GM12864 (cell line): ENCODE measurements at places on chromosomes 6 and 20.

DNA sequence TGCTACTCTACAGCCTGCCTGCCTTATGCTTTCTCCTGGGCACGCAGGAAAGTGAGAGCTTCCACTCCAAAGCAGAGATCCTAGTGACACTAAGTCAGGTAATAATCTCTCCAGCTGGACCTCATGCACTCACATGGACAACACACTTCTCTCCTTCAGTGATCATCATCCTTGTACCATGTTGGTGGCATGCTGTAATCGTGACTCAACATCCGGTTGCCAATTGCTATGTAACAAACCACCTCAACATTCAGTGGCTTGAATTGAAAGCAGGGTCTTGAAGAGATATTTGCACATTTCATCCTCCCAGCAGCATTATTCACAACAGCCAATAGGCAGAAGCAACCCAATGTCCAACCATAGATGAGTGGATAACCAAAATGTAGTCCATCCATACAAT lies 40.3 kb upstream of the PPP1R3G start:
- no peak for DNase-seq

- no peak for DNase-seq
These were observed 297.8 kb downstream of the GJA1 start for GRCh38 chr6:121733234-121733633.

GRCh38 chr6:110128418-110128817 lies 51.1 kb downstream of the WASF1 start:
- no peak for DNase-seq

GRCh38 chr20:61727761-61728160 lies 337.9 kb downstream of the TAF4 start:
- no peak for DNase-seq

- DNase-seq, result no peak
These were observed 260.9 kb downstream of the BTBD9 start for GRCh38 chr6:38378801-38379200.

DNA sequence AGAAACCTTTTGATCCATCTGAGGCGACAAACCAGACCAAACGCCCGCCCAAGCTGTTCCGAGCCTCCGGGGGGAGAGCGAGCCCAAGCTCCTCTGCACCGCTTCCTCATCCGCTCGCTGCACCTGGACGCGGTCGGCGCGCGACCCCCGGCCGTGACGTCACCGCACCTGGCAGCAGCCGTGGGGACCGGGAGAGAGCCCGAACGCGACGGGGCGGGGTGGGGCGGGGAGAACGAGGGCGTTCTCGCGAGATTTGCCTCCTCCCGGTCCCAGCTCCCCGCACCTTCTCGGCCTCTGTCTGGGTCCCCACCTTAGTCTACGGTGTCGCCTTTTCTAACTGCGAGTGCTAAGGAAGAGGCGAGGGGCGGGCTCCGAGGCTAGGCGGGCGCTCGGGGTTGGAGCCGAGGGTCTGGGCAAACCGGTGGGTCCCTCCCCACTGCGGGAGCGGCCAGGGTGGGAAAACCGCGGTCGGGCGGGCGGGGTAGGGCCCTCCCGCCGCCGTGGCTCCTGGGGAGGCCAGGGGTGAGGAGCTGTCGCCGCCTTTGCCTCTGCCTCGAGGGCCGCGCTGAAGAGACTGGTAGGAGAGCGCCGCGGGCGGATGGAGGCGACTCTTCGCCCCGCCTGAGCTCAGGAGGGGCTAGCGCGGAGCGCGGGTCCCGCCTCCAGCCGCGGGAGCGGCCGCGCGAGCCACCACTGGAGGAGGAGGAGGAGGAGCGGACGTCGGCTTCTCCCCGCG lies at the start of gene CD2AP:
CD2AP (plus strand) TSS at position 293 of the 736 bp plus-strand sequence. CDS start 456 bp downstream, outside the sequence.
- DNase-seq, result peak; percentile 79

DNA sequence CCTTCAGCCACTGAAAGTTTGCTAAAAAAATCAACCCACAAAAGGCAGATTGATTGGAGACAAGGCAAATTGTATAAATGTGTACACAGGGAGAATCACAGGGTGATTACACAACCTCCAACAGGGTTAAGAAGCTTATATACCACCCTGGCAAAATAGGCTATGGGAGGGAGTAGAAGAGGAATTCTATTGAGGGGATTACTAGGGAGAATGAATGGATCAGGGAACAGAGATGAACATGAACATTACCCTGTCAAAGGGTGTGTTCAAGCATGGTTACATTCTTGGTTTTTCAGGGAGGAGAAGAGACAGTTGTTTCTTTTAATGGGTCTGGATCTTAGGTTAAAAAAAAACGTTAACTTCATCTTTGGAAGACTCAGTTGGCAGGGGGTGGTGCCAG lies 5.1 kb upstream of the MRS2 start:
- DNase-seq, result no peak

- DNase-seq, result no peak
These were observed 65.6 kb upstream of the ARMH2 start for GRCh38 chr6:24864343-24864742.

- no peak for DNase-seq
These were observed 262.7 kb upstream of the BMP2 start for GRCh38 chr20:6504826-6505225.

GRCh38 chr6:2854396-2854982 lies 12.8 kb upstream of the SERPINB1 start:
- DNase-seq, result no peak

- no peak for DNase-seq
These were observed 86.8 kb downstream of the PLCB1 start for GRCh38 chr20:8218861-8219260.

GRCh38 chr6:121321282-121321681 lies 13.0 kb downstream of the TBC1D32 start:
- DNase-seq, result no peak

DNA sequence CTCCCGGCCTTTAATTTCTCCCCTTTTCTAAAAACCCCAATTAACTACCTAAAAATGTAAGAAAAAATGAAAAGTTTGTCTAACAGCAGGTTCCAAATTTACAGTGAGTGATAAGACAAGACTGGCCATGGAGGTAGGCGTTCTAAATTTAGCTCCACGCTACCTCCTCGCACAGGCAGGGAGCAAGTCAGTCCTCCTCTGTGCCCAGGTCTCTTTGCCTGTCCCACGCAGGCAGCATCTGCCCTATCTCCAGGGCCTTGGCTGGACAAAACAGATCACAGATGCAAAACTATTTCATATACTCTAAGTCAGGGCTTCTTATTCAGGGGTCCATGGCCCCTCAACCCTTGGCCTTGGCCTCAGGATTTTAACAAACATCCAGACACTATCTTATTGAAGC lies 98.0 kb upstream of the JARID2 start:
- no peak for DNase-seq

- DNase-seq, result peak; percentile 13
These were observed 85.0 kb upstream of the KCNK16 start for GRCh38 chr6:39407446-39407993.

DNA sequence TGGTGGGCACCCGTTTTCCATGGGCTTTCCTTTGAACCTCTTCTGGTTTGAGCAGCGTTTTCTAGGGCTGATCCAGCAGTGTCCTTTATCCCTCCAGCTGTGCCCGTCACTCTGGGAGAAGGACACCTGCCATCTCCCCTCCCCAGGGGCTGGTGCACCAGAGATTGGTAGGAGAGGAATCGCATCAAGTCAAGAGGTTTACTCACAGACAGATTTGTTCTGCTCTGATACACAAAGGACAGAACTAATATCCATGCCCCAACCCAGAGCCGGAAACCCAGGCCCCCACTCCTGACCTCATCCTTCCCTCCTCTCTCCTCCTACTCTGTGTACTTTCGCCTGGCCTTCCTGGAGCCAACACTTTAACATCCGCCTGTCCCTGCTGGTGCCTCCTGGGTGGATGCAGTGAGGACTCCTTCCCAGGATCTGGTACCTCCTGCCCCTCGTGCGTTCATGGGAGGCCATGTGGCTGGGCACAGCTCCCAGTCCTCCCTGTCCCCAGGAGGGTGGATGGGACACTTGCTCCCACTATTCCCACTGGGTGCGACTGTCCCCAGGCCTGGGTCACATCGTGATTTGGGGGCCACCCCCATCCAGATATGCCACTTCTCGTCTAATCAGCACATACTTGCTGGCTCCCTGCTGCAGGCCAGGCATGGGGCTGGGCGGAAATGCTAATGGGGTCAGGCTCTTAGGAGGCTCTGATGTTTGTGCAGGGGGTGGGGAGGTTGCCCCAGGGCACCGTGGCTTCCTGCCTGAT lies 286.3 kb downstream of the CDH4 start:
- DNase-seq, result no peak

GRCh38 chr6:154347981-154348380 lies 8.6 kb downstream of the IPCEF1 start:
- no peak for DNase-seq

- no peak for DNase-seq
These were observed 137.3 kb downstream of the HTR1B start for GRCh38 chr6:77326029-77326428.

- no peak for DNase-seq
These were observed 487.5 kb downstream of the EPM2A start for GRCh38 chr6:145247692-145248419.

DNA sequence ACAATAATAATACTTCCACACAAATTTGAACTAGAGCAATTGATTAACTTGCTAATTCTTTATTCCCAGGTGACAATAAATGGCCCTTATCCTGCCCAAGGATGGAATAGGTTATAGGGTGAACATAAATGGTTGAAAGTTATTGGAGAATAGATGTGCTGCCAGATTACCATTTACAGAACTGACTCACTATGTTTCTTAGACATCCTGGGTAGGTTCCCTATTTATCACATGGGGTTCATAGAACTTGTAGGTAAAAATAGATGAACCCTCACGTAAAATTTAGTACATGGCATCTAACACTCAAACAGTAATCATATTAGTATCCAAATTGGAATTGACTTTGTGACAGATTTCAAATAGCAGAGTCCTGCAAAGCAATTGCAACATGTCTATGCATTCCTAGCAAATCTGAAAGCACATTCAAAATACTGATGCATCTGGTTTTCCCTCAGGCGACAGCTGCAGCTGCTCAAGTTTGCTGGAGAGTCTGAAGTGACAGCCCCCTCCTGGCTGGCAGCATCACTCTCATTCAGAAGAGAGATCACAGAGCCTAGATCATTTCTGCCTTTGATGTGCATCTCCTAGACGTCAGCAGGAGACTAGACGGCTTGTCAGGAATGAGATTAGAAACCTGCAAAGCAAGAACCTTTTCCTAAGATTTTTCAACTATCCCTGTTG lies 80.2 kb upstream of the RNF217 start:
- DNase-seq, result no peak

DNA sequence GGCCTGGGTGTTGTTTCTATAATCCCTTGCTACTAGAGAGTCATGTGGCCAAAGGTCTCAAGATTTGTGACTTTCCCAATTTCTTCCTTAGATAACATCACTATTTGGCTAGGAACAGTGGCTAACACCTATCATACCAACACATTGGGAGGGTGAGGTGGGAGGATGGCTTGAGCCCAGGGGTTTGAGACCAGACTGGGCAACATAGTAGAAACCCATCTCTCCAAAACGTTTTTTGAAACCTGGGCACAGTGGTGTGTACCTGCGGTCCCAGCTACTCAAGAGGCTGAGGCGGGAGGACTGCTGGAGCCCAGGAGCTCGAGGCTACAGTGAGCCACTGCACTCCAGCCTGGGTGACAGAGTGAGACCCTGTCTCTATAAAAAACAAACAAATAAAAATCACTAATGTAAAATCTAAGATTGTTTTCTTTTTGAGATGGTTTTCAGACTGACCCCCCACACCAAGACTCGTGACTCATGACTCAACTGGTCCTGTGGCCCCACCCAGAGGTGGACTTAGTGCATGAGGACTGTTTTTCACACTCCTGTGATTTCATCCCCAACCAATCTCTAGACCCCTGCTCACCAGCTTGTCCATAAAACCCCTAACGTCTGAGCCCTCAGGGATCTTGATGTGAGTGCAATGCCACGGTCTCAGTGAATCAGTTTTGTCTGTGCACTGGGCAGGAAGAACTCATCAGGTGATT lies 48.3 kb upstream of the KIF16B start:
- DNase-seq, result no peak

DNA sequence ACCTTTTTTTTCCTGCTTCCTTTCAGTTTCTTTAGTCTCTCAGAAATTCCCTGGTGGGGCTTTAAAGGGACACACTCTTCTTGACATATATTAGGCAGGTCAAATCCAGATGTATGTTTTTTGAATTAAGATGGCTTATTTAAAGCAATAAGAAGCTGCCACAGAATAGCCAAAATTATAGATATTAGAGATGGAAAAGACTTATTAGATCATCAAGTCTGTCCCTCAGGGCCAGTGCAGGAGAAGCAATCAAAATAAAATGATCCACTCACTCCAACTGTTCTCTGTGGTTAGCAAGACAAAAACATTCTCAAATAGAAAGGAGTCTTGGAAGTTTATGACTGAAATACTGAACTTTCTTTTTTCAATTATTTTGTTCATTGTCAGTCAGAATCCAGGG lies 462.8 kb downstream of the CDC5L start:
- no peak for DNase-seq

DNA sequence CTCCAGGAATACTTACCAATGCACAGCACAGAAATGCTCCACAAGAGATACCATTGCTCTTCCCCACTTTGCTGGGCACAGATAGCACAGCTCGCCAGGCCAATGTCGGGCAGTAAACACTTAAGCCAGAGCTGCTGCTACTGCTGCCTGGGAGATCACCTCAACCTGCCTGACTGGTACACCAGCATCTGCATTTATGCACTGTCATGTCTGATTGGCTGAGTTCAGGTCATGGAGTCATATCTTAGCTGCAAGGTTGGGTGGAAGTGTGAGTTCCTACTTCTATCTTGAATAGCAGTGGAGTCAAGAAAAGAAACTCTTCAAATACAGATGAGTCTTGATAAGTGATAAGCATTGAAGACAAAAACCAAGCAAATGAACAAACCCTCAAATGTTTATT lies 10.9 kb upstream of the ADGRF4 start:
- no peak for DNase-seq
